ENCODE measurements at places on chromosomes 11 and 22. TPM values are rescaled to one million over a fixed set of nuclear protein-coding genes. Genes with fewer than 3 reads are reported as not detected.

The PGM2L1 gene
- total RNA-seq: 8.4 TPM

DNA sequence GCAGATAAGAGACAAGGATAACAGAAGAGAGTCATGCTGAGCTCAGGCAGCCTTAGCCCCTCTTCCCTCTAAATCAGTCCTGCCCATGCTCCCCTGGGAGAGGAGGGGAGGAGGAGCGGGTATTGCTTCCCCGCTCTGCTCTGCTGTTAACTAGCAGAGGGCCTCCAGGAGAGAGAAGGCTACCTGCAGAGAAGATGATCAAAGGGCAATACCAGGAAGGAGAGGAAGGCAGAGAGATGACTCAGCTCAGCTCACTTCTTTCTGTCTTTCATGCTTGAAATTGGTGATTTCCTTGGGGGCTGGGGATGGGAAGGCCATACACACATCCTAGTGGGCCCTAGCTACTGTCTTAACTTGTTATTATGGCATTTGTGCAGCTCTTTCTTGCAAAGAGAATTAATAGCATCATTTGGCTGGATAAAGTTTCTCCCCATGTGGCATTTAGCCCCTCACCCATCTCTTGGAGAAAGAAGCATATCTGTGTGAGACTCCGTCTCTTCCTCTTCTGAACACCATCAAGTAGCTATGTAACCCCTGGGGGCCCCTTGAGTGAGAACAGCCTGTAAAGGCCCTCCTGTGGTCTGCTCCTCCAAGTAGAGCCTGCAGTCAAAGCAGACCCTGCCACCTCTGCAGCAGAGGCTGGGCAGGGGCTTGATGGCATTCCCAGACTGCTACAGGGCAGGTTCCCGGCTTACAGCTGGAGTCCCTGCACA is 33.4 kb upstream of the AMOTL1 start:
- no peak overlapping the region for H3K27ac ChIP-seq
- no peaks in the 10 kb centered on the region for H3K27me3 ChIP-seq
- H3K4me3 ChIP-seq: no peak overlapping the region
- DNase-seq: no peak
- H3K4me1 ChIP-seq: no peaks in the 10 kb centered on the region
- H3K36me3 ChIP-seq: no peaks in the 10 kb centered on the region

GRCh38 chr11:75398906-75399305 is 412 bp upstream of the RPS3 start:
- no peaks in the 10 kb centered on the region for H3K27me3 ChIP-seq
- no peak for DNase-seq
- H3K27ac ChIP-seq: no peak overlapping the region
- H3K4me1 ChIP-seq: no peaks in the 10 kb centered on the region
- H3K4me3 ChIP-seq: no peak overlapping the region
- H3K36me3 ChIP-seq: peaks cover 29% of the 10 kb centered on the region

GRCh38 chr11:413120-414081 is 1.4 kb downstream of the SIGIRR start:
- peaks cover 8% of the 10 kb centered on the region for H3K27me3 ChIP-seq
- no peaks in the 10 kb centered on the region for H3K4me1 ChIP-seq
- peak; percentile 7 for DNase-seq
- no peak overlapping the region for H3K4me3 ChIP-seq
- H3K27ac ChIP-seq: no peak overlapping the region
- H3K36me3 ChIP-seq: no peaks in the 10 kb centered on the region

DNA sequence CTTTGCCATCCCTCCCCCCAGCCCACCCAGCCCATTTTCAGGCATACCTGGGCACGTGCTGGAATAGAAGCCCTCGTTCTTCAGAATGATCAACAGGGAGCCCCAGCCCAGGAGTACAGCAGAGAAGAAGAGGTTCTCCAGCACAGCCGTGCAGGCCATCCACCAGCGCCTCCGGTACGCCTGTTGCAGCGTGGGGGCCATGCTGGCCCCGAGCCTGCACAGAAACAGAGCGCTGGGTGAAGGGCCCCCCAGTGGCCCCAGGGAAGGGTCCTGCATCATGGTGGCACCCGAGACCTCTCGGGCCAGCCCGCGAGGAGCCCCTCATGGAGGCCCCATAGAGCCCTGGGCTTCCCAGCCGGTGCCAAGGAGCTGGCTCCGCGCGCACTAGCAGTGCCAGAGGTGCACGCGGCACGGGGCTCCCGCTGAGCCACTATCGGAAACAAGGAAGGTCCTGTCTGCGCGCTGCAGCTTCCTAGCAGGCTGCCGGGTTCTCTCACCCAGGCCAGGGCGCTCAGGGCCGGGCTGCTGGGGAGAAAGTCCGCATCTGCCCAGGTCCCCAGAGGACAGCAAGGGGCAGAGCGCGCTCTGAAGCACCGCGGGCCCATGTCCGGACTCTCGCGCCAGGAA is 1.5 kb downstream of the SLC43A1 start:
- H3K27ac ChIP-seq: peak overlapping the region; percentile 60
- no peaks in the 10 kb centered on the region for H3K36me3 ChIP-seq
- no peaks in the 10 kb centered on the region for H3K27me3 ChIP-seq

- no peaks in the 10 kb centered on the region for H3K36me3 ChIP-seq
- no peaks in the 10 kb centered on the region for H3K4me1 ChIP-seq
- H3K4me3 ChIP-seq: no peak overlapping the region
- DNase-seq: peak; percentile 56
- H3K27ac ChIP-seq: no peak overlapping the region
Observed at GRCh38 chr11:118052581-118053206, 24.2 kb upstream of the TMPRSS4 start.

The SYT8 gene
- total RNA-seq: not detected

DNA sequence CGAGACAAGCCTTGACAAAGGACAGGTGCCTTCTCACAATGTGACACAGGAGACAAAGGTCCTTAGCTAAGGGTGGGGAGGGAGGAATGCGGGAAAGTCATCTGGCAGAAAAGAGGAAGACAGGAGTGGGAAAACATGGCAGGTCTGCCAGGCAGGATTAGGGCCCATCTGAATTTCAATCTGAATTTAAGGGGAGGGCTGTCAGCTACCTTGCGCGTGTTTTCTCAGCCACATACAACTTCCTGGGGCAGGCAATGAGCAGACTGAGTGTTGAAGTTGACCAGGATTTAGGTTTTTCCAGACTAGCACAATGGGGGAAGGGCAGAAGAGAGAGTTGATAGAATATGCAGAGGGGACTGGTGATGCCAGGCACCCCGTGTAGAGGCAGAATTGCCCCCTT is 66.7 kb upstream of the LARGE1 start:
- no peak overlapping the region for H3K4me3 ChIP-seq
- no peaks in the 10 kb centered on the region for H3K4me1 ChIP-seq
- no peak for DNase-seq
- no peaks in the 10 kb centered on the region for H3K36me3 ChIP-seq
- no peaks in the 10 kb centered on the region for H3K27me3 ChIP-seq

DNA sequence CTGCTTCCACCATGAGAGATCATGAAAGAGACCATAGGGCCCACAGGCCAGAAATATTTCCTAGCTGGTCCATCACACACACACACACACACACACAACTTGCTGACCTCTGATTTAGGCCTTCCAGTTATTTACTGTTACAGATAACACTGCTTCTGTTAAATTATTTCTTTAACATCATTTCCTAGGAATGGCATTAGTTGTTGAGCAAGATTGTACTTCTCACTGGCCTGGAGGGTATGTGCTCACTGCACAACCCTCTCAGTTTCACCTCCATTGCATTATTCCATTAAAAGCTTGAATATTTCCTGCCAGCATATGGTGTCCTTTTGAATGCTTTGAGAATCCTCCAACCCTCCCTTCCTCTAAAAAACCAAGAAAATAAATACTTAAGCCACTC is 104.4 kb downstream of the MICAL2 start:
- no peaks in the 10 kb centered on the region for H3K27me3 ChIP-seq
- peaks cover 88% of the 10 kb centered on the region for H3K36me3 ChIP-seq
- H3K4me1 ChIP-seq: peaks cover 4% of the 10 kb centered on the region
- peak overlapping the region; percentile 94 for H3K27ac ChIP-seq

DNA sequence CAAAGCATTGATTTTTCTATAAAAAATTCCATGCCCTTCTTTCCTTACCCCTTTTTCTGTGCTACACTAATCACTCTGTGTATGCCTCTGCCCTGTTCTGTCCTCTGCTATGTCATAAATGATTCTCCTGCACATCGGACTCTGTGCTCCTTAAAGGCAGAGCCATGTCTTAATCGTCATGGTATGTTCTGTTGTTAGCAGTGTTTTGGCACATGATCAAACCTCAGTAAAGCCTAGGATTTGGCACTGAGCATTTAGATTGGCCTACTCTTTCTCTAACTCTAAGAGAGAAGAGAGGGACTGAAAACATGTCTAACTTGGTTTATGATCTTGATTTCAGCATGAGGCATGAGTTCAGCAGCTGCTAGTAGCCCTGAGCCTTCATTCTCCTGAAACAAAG is 266.9 kb downstream of the AASDHPPT start:
- no peaks in the 10 kb centered on the region for H3K4me1 ChIP-seq
- no peak overlapping the region for H3K4me3 ChIP-seq
- no peaks in the 10 kb centered on the region for H3K27me3 ChIP-seq
- no peaks in the 10 kb centered on the region for H3K36me3 ChIP-seq

DNA sequence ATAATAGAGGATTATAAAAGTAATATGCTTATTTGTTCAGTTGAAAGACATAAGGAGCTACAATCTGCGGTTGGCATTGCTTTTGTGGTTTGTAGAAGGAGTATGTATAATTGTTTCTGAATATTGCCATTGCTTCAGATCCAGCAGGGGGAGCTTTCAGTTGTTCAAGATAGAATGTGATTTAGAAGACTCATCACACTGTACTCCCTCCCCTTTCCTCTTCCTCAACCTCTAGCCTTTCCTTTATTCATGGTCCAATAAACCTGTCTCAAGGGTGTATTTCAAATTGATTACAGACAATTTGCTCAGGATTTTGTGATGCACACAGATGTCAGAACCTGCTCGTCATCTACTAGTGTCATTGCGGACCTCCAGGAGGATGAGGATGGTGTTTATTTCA is 9.8 kb downstream of the PRMT3 start:
- H3K36me3 ChIP-seq: peaks cover 41% of the 10 kb centered on the region
- no peaks in the 10 kb centered on the region for H3K27me3 ChIP-seq
- no peaks in the 10 kb centered on the region for H3K4me1 ChIP-seq
- no peak for DNase-seq
- H3K4me3 ChIP-seq: no peak overlapping the region

DNA sequence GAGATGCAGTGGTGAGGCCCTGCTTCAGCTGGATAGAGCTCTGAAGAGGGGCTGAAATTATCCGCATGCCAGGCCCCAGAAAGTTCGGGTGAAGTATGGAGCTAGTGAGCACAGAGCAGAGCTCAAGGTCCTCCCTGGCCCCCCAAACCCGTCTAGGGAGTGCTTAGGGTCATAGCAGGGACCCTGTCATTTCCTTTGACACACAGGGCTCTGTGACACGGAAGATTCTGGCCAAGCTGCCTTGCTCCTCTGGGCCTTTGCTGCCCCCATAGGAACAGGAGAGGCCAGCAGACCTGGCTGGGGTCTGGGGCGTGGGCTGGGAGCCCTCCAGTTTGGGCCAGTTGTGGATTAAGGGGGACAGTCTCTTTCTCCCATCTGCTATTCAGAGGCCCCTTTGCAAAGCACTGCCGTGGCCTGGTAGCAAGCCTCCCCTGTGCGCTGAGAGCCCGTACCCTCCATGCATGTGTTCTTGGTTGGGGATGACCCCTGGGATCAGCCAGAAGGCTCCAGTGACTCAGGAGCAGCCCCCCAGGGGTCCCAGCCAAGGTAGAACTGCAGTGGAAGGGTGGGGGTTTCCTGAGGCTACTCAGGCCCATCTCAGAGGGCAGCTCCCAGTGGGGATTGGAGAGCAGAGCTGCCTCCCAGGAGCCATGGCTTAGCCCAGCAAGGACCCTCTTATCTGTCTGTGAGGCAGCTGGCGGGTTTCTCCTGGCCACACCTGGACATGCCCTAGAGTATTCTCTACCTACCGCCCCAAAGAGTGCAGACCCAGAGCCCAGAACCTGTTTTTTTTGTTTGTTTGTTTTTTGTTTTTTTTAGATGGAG is 42.3 kb downstream of the RNF141 start:
- no peak for DNase-seq
- H3K27me3 ChIP-seq: no peaks in the 10 kb centered on the region
- no peak overlapping the region for H3K27ac ChIP-seq
- no peaks in the 10 kb centered on the region for H3K4me1 ChIP-seq
- no peak overlapping the region for H3K4me3 ChIP-seq

GRCh38 chr22:20024650-20025397 is 3.9 kb downstream of the TANGO2 start:
- no peak overlapping the region for H3K27ac ChIP-seq
- H3K4me3 ChIP-seq: no peak overlapping the region
- no peaks in the 10 kb centered on the region for H3K27me3 ChIP-seq
- H3K4me1 ChIP-seq: peaks cover 5% of the 10 kb centered on the region
- DNase-seq: no peak
- no peaks in the 10 kb centered on the region for H3K36me3 ChIP-seq

DNA sequence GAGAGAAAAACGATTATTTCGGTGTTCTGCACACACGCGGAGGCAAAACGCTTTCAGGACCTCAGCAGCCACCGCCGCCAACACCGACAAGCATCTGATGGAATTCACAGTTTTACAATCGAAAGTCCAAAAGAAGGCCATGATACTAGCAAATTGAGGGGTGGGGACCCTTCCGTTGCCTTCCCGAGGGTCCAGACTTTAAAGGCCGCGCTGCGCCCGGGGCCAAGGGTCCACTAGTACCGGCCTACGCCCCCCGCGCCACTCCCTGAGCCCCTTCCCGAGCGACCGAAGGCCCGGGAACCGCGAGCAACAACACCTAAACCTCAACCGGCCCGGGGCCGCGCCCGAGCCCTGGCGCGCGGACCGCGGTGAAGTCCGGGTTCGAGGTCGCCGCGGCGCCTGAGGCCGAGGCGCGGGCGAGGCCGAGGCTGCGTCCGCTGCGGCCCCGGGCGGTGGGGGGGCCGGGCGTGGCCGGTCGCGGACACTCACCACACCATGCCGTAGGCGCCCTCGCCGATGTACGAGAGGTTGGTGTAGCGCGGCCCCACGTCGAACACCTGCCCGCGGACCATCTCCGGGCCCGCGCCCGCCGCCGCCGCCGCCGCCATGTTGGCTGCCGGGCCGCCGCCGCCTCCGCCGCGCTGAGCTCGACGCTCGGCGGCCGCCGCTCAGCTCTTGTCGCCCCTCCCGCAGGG is 465 bp downstream of the MAPK1 start:
- no peaks in the 10 kb centered on the region for H3K36me3 ChIP-seq
- peak overlapping the region; percentile 89 for H3K4me3 ChIP-seq
- DNase-seq: no peak
- no peaks in the 10 kb centered on the region for H3K27me3 ChIP-seq

GRCh38 chr22:23751441-23751996 is 607 bp upstream of the ZNF70 start:
- no peaks in the 10 kb centered on the region for H3K27me3 ChIP-seq
- peak overlapping the region; percentile 75 for H3K4me3 ChIP-seq
- H3K4me1 ChIP-seq: no peaks in the 10 kb centered on the region

DNA sequence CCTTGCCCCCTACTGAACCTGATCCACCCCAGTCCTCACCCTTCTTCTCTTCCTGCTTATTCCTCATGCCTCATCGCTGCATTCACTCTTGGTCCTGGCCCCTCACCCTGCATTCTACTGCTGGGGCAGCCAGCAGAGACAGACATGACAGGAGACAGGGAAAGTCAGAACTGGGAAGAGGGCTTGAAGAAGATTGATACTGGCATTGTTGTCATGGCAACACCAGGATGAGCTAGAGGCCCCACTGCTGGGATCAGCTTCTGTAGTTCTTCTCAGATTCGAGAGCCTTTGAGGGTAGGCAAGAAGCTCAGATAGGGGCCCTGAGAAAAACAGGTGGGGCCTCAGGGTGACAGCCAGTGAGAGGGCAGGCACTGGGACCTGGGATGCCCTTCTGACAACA is 264.3 kb downstream of the MIAT start:
- H3K4me1 ChIP-seq: peaks cover 3% of the 10 kb centered on the region
- H3K4me3 ChIP-seq: no peak overlapping the region
- DNase-seq: no peak
- no peak overlapping the region for H3K27ac ChIP-seq
- no peaks in the 10 kb centered on the region for H3K27me3 ChIP-seq

The HTR3B gene
- not detected for total RNA-seq

Data from ascending aorta (tissue), 2 donors.